ENCODE measurements at places on chromosomes 7 and 10.

DNA sequence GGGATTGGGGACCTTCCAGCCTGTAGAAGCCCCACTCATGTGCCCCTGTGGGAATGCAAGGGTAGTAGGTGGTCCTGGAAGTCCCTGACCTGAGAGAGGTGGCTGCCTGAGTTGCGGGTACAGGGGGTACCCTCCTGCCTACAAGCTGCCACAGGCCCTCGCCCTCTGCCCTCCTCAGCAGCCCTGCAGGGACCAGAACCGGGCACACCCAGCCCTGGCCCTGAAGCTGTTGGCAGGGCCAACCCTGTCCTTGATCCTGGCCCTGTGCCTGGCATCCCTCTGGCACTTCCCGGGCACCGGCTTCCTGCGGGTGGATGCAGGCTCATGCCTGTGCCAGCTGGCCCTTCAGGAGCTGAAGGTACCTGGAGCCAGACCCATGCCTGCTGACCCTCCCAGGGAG lies 54.9 kb upstream of the ELN start:
- DNase-seq: no peak

DNA sequence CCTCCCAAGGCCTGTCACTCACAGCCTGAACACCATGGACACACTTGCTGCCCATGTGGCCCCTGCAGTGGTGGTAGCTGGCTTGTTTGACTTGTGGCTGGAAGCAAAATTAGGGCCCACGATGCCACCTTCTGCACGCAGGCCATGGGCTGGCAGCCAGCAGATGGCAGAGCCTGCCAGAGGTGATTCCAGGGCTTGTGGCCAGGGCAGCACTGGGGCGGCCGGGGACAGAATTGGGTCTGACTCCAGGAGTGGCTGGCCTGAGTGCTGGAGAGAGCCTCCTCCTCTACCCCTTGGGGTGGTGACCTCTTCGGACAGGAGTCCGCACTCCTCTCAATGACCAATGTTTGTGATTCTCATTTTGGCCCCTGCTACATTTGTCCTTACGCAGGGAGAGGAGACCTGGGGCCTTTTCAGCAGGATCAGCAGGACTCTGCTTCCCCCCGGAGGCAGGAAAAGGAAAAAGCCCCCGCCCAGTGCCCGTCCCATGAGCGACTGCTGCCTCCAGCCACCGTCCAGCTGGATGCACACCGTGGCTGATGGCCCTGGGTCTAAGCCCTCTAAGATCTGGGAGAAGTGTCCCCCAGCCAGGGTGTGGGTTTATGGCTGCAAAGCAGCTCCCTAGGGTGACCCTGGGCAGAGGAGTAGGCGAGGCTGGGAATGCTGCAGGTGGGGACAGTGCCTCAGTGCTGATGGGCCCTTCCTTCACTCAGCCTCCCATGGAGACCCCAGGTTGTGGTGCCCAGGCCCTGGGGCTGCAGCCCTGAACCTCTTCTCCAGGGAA lies 26.5 kb downstream of the DNAJB12 start:
- DNase-seq: no peak

DNA sequence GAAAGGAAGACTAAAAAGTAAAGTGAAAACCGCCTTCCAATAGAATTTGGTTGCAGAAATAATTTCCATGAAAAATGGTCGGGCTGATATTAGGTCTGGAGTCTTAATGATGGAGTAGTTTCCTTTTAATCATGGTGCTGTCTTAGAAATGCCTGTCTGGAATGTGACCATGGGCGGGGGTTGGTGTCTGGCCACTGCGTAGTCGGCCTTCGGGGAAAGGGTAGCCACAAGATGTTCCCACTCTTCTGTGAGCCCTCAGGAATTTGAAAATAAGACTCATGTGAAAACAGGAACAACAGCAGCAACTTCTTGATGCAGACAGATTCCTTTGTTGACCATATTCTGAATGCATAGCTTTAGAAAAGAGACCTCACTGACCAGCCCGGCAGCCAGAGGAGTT lies 176.8 kb downstream of the KIAA1217 start:
- DNase-seq: no peak

- DNase-seq: no peak
Observed at GRCh38 chr7:55004579-55004978, 14.2 kb upstream of the EGFR start.

DNA sequence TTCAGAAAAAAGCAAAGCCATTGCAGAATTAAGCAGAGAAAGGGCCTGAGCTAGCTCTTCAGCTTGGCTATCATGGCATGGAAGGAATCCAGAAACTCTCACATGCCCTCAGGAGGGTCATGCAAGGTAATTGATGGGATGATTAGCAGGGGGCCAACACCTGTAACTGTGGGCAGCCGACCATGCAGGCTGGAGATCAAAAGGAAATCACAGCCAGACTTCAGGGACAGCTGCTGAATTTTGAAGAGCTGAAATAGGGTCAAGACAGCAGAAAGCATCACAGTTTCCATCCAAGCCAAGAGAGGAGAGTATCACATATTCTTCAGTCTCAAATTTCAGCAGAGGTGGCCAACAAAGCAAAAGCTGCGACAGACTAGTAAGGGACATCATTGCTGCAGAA lies 239.6 kb upstream of the STEAP1 start:
- no peak for DNase-seq

GRCh38 chr7:45576249-45576929 lies 2.2 kb downstream of the ADCY1 start:
- DNase-seq: no peak

GRCh38 chr10:125982260-125982948 lies 86.0 kb downstream of the FANK1 start:
- DNase-seq: peak; percentile 45

- DNase-seq: no peak
Observed at GRCh38 chr7:73638911-73639310, 14.6 kb upstream of the MLXIPL start.

DNA sequence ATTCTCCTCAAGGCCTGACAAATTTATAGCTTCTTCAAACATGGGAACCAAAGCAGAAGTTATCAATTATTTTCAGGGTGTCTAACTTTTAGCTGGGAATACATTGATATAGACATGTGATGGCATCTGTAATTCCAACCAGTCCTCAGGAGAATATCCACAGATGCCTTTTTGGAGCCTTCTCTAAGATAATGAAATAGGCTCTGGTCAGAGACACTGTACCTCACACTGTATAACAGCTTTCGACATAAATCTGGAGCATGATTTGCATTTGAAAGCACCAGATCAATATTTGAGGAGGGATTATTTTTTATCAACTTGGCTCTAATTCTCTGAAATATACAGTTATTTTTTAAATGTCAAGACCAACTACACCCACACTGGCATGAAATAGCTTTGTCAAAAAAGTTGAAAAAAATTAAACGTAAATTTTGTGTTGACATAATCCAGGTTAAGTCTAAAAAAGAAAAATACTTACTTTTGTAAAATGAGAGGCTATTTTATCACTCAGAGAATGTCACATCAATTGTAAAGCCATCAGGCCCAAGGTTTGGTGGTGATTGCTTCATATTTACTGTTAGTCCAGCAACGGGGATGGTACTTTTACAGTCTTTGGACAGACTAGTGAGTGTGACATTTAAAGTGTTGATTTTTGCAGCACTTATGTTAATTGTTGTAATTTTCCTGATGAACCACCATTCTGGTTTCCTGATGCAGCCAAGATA lies 177.0 kb upstream of the SP8 start:
- no peak for DNase-seq

DNA sequence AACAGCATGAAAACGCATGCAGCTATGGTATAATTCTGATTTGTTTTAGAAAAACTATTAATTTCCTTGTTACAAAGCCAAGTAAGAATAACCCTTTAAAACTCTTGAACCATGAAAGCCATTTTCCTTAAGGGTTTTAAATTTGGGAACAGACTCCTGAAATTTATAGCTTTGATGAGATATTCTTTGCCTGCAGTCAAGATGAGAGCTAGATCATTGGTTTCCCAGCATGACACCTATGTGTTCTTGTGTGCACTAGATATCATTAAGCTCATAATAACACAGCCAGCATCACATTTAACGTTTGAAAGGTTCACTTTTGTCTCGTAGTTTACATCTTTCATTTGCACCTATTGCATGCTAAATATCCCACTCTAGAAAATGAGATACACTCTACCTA lies 202.2 kb downstream of the PHF14 start:
- no peak for DNase-seq

DNA sequence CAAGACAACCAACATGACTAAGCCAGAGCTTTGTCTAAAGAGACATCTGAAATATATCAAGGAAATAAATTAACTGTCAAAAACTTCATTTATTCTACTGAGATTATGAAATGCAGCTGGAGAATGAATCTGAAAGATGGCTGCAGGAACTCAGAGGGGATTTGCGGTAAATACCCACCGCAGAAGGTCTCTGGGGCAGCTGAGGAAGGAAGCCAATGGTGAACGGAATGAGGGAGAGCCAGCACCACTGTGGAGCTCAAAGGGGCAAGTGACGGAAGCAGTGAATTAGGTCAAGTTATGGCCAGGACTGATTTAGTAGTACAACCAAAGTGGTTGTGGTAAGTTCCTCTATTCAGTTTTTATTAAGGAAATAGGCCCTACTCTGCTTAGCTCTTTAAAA lies 215.3 kb upstream of the GLI3 start:
- no peak for DNase-seq

DNA sequence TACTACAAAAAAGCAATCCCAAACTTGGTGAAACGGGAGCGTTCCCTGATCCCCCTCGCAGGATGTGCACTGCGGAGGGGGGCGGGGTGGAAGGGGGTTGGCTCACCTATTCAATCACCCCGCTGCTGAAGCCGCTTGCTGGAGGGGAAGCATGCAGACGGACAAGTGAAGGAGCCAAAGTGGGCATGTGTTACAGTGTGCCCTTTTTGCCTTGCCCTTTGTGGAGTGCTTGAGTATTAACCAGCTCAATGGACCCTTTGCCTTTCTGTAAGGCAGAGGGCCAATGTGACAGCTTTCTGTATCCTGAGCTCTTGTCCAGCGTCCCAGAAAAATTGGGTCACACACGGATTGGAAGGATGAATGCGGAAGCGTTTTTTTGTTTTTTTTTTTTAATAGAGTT lies 348.9 kb upstream of the NPSR1 start:
- no peak for DNase-seq

- DNase-seq: no peak
Observed at GRCh38 chr10:93652857-93653256, 40.5 kb downstream of the PDE6C start.

- no peak for DNase-seq
Observed at GRCh38 chr10:111716032-111716431, 467.5 kb downstream of the GPAM start.

GRCh38 chr7:70829221-70830059 lies 302.5 kb upstream of the GALNT17 start:
- peak; percentile 55 for DNase-seq

DNA sequence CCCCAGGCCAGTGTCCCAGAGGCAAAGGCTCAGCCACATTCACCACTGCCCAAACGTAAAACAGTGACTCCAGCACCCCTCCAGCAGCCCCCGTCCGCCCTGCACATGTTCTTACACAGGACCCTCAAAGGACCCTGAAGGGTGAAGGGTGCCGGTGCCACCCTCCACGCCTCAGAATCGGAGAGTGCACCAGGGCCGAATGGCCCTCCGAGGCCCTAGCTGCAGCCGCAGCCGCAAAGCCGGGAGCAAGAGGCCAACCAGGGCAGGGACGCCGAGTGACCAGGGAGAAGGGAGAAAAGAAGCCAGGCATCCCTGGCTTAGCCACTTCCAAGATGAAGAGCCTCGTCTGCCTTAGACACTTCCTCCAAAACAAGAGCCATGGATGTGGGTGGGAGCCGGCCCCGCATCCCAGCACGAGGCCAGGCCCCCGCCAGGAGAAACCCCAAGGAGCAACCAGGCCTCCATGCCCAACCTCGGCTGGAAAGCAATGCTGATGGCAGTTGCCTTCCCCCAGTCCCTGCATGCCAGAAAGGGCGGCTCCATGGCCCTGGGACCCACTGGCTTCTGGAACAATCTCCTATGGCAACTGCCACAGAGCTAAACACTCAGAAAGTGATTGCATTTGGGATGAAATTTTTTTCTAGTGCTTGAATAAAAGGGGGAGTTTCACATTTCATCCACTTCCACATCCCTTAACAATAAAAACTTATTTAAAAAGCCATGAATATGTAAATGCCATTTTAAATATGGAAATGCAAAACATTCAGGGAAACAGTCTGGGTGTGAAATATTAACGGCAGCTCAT lies 92.3 kb downstream of the MAD1L1 start:
- DNase-seq: no peak

DNA sequence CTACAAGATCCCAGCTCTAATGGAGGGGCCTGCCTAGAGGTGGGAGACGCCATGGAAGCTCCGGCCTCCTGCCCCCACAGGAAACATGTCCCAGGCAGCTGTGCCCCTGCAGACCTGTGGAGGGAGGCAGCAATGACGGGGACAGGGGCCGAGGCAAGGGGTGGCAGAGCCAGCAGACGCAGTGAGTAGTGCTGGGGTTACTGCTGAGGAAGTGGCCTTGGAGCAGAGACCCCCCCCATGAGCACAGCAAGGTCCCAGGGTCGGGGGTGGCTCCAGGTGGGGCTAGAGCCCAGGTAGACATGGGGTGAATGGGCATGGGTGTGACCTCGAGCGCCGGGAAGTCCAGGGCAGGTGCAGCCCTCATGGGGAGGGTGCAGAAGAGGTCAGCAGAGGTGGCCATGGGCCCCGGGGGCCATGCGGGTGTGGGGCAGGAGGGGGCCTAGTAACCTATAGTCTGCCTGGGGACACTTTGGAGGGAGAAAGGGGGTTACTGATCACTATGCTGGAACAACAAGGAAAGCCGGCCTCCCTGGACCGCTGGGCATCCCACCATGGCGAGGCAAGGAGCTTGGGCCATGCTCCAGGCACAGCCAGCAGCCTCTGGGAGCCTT lies 45.5 kb downstream of the JAKMIP3 start:
- DNase-seq: no peak

Data from HL-60 (cell line).